ENCODE measurements at places on chromosomes 5 and 9. TPM values are rescaled to one million over a fixed set of nuclear protein-coding genes. Genes with fewer than 3 reads are reported as not detected.
A peak's percentile ranks its signal among the peaks of the same experiment; 100 is the strongest.

The TAF11L7 gene
- total RNA-seq = not detected

The RALGPS1 gene
- 17.1 TPM for total RNA-seq

DNA sequence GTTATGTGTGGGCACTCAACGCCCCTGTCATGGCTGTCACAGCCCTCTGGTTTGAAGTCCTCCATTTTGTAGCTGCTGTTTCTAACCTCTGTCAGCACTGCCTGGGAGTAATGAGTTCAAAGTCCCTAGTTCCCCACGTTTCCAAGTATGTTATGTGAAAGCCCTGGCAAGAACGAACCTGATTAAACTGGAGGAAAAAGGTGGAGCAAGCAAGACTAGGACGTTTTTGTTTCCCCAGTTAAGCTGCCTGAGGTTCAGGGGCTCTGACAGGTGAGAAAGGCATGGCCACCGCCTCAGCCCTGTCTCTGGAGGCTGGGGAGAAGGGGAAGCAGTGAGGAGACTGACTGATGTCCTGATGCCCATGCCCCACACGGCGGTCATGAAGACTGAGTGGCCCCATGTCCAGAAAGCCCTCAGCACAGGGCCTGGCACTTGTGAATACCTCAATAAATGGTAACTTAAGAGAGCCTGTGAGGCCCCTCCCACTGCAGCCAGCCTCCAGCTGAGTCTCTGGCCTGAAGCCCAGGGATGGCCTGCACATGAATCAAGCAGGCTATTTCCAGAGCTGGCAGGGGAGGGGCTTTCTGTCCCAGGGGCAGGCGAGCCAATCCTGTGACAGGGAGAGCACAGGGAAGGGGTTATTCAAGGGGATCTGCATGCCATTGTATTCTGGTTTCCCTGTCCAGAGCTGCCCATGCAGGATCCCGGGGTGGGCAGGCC, 61.8 kb downstream of the PFDN1 start:
- H3K27me3 ChIP-seq = no peaks in the 10 kb centered on the region
- peak overlapping the region; percentile 39 for H3K27ac ChIP-seq
- peak; percentile 95 for DNase-seq
- H3K4me3 ChIP-seq = no peak overlapping the region
- H3K4me1 ChIP-seq = peaks cover 89% of the 10 kb centered on the region

- H3K36me3 ChIP-seq = no peaks in the 10 kb centered on the region
- H3K4me3 ChIP-seq = no peak overlapping the region
- DNase-seq = no peak
- H3K27ac ChIP-seq = no peak overlapping the region
Observed at GRCh38 chr9:132412089-132412488, 2.1 kb downstream of the CFAP77 start.

GRCh38 chr9:2158766-2159430, 143.8 kb downstream of the SMARCA2 start:
- no peak overlapping the region for H3K4me3 ChIP-seq
- H3K36me3 ChIP-seq = no peaks in the 10 kb centered on the region
- no peak for DNase-seq

DNA sequence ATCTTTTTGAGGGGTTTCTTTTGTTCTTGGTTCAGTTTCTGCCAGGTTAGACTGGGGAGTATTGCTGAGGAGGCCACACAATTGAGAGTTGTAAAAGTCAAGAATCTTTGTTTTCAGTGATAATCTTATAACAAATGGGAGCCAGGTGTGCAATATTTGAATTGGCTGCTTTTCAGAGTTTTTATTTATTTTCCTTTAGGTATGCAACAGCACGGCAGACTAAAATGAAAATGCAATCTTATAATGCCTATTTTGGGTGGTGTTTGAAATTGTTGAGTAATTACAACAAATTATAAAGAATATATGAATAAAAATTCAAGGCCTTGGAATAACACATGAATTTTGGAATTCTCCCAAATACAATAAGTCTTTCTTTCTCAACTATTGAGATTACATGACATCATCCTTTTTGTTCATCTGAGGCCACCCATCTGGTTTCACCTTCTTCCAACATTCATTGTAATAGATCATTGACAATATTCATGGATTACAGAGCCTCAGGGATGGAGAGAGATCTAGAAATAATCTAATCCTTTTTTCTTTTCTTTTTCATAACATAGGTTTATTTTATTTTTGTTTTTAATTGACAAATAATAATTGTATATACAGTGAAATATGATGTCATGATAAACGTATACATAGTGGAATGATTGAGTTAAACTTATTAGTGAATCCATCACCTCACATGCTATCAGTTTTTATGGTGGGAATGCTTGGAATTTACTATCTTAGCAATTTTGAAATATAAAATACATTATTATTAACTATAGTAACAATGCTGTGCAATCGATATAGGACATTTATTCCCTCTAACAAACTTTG, 1061.0 kb downstream of the NR2F1-AS1 start:
- no peak for DNase-seq
- no peaks in the 10 kb centered on the region for H3K27me3 ChIP-seq
- H3K36me3 ChIP-seq = no peaks in the 10 kb centered on the region
- H3K4me3 ChIP-seq = no peak overlapping the region
- H3K27ac ChIP-seq = no peak overlapping the region

DNA sequence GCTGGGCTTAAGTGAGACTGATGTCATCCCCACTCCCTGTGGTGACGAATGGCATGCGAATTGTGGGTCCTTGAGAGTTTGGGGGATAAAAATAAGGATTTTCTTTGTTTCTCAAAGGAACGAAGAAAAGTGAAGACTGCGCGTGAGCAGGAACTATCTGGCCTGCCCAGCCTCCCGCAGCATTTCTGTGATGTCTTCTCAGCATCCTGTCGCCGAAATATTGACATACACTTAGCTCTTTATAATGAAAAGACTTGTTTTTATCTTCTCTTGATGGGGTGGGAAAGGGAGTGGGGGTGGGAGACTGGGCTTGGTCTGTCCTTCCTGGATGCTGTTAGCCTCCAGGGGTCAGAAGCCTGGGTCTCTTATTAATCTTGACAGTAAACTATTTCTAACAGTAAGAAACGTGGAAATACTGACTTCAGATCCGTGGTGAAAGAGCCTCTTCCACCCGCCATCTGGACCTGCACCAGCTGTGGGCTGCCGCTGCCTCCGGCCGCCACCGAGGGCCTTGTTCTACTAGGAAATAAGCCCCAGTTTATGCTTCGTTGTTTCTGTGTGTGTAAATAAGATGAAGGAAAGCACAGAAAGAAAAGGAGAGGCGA, 239.6 kb downstream of the FANCC start:
- H3K36me3 ChIP-seq = peaks cover 64% of the 10 kb centered on the region
- no peak overlapping the region for H3K4me3 ChIP-seq
- peaks cover 100% of the 10 kb centered on the region for H3K4me1 ChIP-seq
- DNase-seq = no peak
- peak overlapping the region; percentile 78 for H3K27ac ChIP-seq
